Aorta (tissue), 5 donors: ENCODE measurements at places on chromosomes 6 and 20. TPM values are rescaled to one million over a fixed set of nuclear protein-coding genes. Genes with fewer than 3 reads are reported as not detected.

GRCh38 chr6:49743429-49743828, 759 bp downstream of the CRISP3 start:
- no peak for DNase-seq
- no peak overlapping the region for H3K27ac ChIP-seq
- H3K36me3 ChIP-seq: no peaks in the 10 kb centered on the region
- H3K27me3 ChIP-seq: no peaks in the 10 kb centered on the region
- H3K4me1 ChIP-seq: no peaks in the 10 kb centered on the region

Gene CBFA2T2
- 20.2 TPM for total RNA-seq

Gene CDS2
- total RNA-seq: 78.7 TPM

- H3K36me3 ChIP-seq: no peaks in the 10 kb centered on the region
- H3K4me1 ChIP-seq: no peaks in the 10 kb centered on the region
- H3K27ac ChIP-seq: no peak overlapping the region
- H3K4me3 ChIP-seq: no peak overlapping the region
Observed at GRCh38 chr6:42163981-42164380, 9.2 kb upstream of the GUCA1A start.

GRCh38 chr6:164039954-164040375, 625.4 kb downstream of the QKI start:
- H3K36me3 ChIP-seq: no peaks in the 10 kb centered on the region
- no peaks in the 10 kb centered on the region for H3K27me3 ChIP-seq
- H3K4me3 ChIP-seq: no peak overlapping the region

GRCh38 chr6:47252633-47253032, 57.1 kb downstream of the TNFRSF21 start:
- no peaks in the 10 kb centered on the region for H3K27me3 ChIP-seq
- DNase-seq: no peak
- no peak overlapping the region for H3K4me3 ChIP-seq
- no peaks in the 10 kb centered on the region for H3K36me3 ChIP-seq
- no peak overlapping the region for H3K27ac ChIP-seq
- H3K4me1 ChIP-seq: peaks cover 2% of the 10 kb centered on the region

DNA sequence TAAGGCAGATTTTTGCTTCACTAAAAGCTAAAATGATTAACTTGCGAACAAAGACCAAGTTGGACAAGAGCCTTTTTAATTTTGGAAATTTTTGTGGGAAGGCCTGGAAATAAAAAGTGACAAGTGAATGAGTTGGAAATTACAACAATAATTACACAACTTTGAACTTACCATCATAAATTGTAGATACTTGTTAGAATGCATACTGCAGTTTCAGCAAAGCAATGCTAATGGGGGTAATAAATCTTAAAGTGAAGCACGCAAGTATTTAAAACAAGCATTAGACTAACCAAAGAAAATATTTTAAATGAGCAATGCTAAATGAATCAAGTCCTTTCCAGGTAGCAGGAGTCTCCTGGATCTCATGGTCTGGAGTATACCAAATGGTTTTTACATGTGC, 83.2 kb upstream of the EYA4 start:
- no peaks in the 10 kb centered on the region for H3K4me1 ChIP-seq
- no peak overlapping the region for H3K4me3 ChIP-seq
- peaks cover 1% of the 10 kb centered on the region for H3K27me3 ChIP-seq
- no peaks in the 10 kb centered on the region for H3K36me3 ChIP-seq
